Midbrain (tissue), 1 donor: ENCODE measurements at places on chromosomes 6 and 20.

DNA sequence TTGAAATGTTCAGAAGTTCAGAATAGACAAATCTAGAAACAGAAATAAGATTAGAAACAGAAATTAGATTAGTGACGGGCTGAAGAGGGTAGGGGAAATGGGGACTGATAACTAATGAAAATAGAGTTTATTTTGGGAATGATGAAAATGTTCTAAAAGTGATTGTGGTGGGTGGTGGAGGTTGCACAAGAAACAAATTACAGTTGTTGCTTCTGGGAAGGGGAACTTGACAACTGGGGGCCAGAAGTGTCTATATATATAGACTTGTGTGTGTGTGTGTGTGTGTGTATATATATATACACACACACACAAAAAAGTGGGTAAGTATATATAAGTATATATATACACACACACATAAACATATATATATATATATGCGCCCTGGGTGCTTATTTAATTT, 86.5 kb upstream of the RREB1 start:
- DNase-seq: no peak

DNA sequence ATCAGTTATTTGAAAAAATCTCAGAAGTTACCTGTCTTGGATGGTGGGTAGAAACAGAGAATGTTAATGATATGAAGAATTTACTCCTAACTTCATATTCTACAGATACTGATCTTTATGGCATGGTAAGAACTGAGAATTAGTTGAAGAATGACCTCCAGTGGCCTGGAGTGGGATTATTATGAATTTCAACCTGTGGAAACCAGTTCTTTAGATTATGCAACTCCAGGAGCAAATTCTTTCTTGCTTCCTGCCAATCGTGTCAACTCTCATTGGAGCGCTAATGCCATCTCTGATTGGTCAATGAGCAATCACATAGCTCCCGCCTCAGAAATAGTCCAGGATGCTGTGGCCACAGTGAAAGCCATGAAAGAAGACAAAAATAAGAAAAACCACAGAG, 40.6 kb downstream of the LYRM2 start:
- DNase-seq: peak; percentile 22

GRCh38 chr6:163414946-163415619, 565 bp downstream of the QKI start:
- no peak for DNase-seq

- no peak for DNase-seq
Measured at GRCh38 chr6:38688579-38689087, 14.3 kb downstream of the GLO1 start.

- DNase-seq: no peak
Measured at GRCh38 chr6:15962449-15962764, 166.5 kb upstream of the MYLIP start.

DNA sequence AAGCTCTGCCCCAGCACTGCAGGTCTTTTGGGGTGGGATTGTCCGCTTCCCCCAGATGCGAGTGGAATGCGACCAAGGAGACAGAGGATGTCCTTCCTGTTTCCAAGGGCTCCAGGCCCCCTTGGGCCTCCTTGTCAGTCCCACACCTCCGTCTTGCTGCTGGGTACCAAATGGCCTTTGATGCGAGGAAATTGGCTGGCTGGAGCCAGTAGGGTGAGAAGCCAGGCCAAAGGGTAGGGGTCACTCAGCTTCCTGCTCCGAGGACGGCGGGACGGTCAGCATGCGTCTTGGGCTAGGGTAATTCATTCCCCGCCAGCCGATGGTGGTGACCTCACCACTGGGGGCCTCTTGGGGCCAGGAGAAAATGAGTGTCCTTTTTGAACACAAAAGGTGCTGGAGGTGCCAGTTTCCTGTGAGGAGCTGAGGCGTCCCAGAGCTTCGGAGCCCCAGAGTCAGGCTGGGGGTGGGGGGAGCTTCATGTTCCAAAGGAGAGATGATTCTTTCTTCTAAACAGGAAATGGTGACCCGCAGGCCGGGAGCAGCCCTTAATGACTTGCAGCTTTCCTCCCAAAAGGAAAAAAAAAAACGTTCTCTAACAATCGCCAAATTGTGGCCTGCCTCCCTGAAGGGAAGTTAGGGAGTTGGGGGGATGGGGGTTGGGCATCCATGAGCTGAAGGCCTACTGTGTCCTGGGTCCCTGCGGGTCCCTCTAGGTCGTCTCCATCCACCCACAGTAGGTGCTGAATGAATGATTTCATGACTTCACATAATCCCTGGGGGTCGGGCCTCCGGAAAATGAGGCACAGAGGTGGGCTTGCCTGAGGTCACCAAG, 6.7 kb downstream of the SNAI1 start:
- DNase-seq: peak; percentile 28

DNA sequence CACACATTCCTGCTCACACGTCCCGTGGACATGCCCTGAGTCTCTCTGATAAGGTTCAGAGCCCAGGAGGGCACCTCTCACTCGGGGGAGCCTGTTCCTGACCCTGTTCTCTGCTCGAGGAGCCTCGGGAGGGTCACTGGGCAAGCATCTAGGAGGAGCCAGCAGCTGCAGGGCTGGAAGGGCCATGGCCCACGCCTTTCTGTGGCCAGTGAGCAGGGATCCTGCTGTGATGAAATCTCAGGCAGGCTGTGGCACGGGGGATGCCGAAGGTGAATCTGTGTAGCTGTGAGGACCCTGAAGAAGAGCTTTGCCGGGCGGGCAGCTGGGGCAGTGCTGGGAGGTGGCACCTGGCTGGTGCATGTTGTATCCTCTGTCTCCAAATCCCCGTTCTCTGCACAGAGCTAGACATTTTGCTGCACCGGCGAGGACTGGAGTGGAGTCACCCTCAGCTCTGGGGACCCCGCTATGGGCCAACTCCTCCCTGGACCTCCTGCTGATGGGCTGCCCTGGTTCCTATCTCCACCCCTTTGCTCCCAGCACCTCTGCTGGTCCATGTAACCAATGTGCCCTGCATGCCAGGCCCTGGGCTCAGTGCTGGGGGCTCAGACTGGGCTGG, 7.1 kb upstream of the NPBWR2 start:
- DNase-seq: no peak

DNA sequence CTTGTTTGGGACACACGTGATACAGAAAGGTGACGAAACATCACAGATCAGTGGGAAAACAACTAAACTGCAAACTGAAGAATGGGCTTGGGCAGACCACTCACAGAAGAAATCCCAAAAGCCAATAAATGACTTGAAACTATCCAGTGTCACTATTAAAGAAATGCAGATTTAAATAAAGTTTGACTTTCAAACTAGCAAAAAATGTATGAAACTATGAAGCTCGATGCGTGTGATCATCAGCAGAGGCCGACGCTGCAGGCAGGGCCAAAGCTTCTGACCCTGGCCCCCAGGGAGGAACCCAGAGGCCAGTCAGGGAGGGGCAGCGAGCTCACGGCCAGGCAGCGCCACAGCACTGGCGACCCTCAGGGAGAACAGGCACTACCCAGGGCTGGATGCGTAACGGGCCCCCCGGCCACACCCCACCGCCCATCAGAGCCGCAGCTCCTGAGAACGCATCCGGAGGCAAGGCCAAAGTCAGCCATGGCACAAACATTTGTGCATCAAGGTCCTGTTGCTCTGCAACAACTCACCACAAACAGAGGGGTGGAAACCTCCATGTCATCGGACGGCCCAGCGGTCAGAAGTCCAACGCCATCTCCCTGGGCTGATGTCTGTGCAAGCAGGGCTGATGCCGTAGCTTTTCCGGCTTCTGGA, 94.1 kb downstream of the YTHDF1 start:
- no peak for DNase-seq

- no peak for DNase-seq
Measured at GRCh38 chr20:38243709-38244020, 16.9 kb downstream of the KIAA1755 start.

GRCh38 chr20:967796-968742, 34.0 kb downstream of the RSPO4 start:
- peak; percentile 7 for DNase-seq

GRCh38 chr6:131575834-131576478, 2.9 kb downstream of the ARG1 start:
- DNase-seq: no peak

GRCh38 chr6:116475141-116475540, 14.0 kb downstream of the CALHM6 start:
- no peak for DNase-seq

- DNase-seq: no peak
Measured at GRCh38 chr20:63547725-63548480, at the start of gene SRMS. SRMS (minus strand) TSS chr20:63547749; CDS start chr20:63547463, 286 bp downstream.

GRCh38 chr20:16036331-16036730, 536.9 kb downstream of the KIF16B start:
- DNase-seq: no peak

GRCh38 chr20:31505903-31506302, 8.3 kb upstream of the HM13 start:
- DNase-seq: no peak
